Hematopoietic multipotent progenitor cell treated with erythropoietin and hydrocortisone succinate and interleukin-3 and kit ligand, for 4 days (in vitro differentiated cells): ENCODE measurements at places on chromosomes 16 and 17.

DNA sequence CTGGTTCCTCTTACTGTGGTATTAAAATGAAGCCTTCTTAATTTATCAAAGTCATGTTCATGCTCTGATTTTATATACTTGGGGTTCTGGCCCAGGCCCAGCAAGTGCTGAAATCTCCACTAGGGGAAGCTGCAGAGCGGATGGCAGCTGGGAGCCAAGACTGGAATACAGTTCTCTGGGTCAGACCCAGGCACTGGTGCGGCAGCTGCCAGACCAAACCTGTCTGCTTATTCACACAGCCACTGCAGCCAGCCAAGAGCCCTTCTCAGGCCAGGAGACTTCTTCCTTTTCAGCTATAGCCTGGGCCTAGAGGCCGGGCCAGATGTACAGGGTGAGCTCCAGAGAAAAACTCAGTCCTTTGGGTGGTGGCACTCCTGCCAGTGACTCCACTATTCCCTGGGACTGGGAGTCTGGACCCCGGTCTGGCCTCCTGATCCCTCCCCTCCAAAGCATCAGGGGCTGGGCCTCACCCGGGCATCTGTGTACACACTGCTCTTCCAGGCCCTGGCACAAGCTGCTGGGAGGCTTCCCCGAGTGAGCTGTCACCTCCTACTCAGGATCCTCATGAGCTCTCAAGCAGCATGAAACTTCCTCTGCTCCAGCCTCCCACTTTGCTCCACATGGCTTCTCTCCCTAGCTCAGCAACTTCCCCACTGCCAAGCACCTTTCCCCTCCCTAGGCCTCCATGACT is 24.4 kb downstream of the ATP6V0D1 start:
- peak; percentile 49 for DNase-seq

- DNase-seq, result peak; percentile 13
Measured at GRCh38 chr17:927611-928461, 51.7 kb downstream of the NXN start.

DNA sequence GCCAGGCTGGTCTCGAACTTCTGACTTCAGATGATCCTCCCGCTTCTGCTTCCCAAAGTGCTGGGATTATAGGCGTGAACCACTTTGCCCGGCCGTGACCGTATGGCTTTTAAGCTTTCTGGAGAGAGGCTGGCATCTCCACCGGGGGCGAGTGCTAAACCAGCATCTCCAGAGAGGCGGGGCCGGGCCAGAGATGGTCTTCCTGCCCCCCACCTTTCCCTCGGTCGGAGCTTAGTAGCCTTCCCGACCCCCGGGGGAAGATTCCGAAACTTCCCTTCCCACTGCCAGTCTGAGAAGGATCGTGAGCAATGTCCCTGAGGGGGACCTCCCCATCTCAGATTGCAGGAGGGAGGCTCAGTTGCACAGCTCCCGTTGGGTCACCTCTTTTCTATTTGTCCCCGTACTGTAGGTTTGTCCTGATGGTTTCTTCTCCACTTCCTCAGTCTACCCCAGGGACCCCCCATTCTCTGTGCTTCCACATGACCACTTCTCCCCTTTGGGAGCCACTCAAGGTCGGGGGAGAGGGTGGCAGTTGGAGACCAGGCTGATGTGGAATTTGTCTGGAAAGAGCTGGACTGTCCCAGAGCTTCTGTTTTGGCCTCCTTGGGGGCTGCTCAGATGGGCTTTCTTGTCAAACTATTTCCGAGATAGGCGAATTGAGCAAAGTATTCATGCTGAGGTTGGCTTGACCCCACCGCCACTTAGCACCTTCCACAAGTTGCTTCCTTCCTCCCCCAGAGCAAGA is 18.2 kb downstream of the IGF2BP1 start:
- DNase-seq, result no peak

GRCh38 chr17:37570527-37571093 is 38.6 kb downstream of the SYNRG start:
- DNase-seq, result peak; percentile 78
